Activated CD4-positive, alpha-beta T cell treated with anti-CD3 and anti-CD28 coated beads, Interleukin-2, amount 50 U/mL, for 16 hours (primary cell): ENCODE measurements at places on chromosomes 3 and 15.

DNA sequence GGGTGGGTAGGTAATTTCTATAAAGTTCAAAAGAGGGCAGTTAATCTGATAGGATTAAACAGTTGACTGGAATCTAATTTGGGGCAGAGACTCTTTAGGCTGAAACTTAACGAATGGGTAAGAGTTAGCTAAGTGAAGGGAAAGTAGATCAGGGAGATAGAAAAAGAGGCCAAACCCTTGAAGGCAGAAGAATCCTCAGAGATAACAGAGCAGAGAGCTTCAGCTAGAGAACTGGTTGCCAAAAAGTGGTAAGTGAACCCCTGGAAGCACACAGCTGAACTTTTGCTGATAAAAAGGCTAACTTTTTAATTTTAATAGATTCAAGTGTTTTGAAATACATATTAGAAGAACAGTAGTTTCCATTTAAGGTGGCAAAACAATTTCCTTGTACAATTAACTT is 99.2 kb downstream of the FHIT start:
- DNase-seq, result no peak

DNA sequence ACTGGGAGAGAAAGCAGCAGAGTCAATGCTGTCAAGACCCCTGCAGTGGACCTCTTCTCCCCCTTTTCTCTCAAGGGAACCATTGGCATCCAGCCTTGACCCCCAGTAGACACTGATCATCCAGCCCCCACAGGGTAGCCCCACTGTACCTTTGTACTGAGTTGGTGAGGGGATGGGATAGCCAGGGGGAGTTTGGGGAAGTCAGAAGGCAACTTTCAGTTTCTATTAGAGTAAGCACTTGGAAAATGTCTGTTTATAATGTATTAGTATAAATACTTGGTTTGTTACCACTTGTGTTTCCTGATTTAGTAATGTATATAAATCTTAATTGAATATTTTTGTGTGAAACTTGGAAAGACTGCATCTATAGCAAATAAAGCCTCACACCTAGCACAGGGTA is 25.0 kb downstream of the DAG1 start:
- DNase-seq, result no peak

DNA sequence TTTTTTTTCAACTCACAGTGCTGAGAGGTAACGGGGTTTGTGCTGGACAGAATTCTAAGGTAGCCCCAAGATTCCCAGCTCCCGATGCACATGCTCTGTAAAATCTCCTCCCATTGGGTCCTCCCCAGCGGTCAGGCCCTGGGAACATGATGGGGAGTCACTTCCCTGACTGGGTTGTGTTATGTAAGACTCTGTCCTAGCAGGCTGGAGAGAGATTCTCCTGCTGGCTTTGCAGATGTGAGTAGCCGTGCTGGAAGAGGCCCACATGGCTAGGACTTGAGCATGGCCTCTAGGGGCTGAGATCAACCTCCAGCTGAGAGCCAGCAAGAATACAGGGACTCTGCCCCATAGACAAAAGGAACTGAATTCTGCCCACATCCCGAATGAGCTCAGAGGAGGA is 83.7 kb upstream of the OXTR start:
- no peak for DNase-seq

GRCh38 chr3:65894679-65895453 is 143.9 kb downstream of the MAGI1 start:
- no peak for DNase-seq

DNA sequence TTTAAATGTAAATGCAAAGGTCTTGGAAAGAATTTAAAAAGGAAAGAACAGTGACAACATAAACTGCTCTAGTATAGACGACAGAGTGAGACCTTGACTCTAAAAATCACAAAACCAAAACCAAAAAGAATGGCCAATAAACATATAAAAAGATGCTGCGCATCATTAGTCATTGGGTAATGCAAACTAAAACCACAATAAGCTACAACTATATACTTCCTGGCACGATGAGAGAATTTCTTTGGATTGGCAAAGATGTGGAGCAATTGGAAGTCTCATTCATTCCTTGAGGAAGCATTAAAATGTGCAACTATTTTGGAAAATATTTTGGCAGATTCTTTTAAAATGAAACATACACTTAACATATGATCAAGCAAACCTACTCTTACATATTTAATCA is 98.7 kb upstream of the ZPLD1 start:
- no peak for DNase-seq

GRCh38 chr3:161336661-161337060 is 34.7 kb downstream of the SPTSSB start:
- no peak for DNase-seq

DNA sequence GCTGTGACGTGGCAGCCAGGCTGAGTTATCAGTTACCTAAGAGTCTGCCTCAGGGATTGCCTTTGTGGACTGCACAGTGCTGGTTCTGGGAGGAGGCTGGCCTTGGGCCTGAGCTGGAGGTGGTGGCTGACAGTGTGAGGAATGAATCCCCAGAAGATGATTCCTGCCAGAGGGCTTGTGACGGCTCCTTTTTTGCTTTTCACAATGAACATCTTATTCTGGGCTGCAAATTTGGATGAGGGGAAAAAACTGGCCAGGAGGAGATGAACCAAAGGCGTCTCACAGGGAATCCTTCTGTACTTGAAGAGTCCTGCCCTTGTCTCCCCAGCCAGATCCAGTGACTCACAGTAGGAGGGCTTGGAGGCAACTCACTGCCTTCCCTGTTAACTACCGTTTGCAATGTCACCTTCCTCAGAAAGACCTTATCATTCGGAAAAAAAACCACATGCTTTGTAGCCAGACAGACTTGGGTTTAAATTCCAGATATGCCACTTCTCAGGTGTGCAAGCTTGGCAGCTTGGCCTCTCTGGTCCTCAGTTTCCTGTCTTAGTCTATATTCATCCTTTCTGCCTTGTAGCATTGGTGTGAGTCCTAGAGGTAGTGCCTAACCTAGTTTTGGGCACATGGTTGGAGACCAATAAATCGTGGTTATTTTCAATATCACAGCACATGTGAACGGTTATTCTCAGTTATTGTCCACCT is 19.1 kb downstream of the ST6GAL1 start:
- DNase-seq, result no peak

DNA sequence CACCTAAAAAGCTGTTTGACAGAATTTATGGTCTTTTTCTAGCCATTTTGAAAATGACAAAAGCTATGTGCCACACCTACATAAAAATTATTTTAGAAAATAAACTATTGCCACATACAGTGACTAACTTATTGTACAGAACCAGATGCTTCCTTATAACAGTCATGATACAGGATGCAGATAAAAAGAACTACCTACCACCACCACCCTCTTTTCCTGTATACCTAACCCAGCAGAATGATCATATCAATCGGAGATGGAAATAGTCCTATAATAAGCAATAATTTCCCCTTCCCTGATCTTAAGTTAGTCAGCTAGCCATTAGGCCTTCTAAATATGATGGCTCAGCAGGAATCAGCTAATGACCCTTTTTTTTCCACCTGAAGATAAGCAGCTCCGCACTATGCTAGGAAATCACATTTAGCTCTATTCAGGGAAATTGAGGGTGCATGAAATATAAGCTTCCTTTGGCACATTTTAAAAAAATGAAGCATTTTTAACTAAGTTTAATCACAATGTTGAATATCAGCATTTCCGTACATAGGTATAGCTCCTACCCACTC is 155.5 kb upstream of the SETMAR start:
- no peak for DNase-seq

GRCh38 chr3:174352227-174352626 is 506.9 kb upstream of the NAALADL2 start:
- no peak for DNase-seq

GRCh38 chr15:58873267-58873666 is 60.2 kb downstream of the SLTM start:
- DNase-seq, result no peak

- no peak for DNase-seq
Observed at GRCh38 chr15:62781081-62781497, 261.5 kb upstream of the TPM1 start.

DNA sequence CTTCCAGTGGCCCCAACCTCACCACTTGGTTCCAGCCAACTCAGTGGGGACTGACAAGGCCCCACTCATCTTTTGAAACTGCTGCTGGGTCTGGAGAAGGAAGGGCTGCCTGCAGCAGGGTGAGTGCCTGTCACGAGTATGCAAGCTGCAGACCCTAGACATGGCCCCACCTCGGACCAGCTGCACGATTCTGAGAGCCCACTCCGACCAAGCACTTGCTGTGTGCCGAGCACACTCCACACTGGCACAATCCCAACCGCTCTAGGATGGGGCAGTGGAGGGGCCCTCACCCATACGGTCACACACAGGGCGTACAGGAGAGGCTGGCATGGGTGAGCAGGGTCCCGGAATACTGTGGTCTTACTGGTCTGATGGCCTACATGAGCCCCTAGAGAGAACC is 8.0 kb upstream of the PLXND1 start:
- no peak for DNase-seq

- no peak for DNase-seq
Observed at GRCh38 chr3:183064475-183064874, 34.8 kb downstream of the MCCC1 start.

DNA sequence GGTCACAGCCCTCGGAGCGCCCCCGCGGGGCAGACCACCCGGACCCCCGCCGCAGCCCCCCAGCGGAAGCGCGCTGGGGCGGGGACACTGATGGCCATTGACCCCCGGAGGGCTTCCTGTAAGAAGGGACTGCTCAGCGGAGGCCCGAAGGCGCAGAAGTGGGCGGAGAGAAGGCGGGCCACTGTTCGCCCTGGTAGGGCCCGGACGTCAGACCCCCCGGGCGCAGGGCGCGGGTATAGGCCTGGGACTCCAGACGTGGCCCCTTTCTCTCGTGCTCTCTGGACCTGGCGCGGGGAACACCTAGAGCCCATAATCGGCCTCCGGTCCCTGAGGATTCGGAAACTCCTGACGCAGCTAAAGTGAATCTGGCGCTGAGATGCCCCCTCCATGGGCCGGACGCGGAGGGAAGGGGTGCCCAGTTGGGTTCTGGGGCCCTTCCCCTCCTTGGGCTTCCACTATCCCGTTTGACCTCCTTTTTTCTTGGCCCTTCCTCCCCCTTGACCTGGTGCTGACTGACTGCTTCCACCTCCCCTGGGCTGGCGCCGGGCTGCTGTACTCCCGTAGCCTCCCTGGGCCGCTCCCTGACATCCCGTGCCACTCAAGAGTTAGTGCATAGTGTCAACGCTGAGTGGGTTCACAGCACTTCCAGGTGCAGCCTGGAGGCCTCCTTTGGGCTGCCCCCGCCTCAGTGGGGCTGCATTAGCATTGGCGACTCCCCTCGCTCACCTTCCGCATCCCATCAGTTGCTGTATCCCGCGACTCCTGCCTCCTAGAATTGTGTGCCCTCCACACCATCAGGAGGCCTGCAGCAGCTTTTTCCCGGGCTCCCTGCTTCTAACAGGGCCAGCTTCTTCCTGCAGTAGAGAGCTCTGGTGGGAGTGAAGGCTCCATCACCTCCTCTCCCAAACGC is 694 bp downstream of the ABTB1 start:
- DNase-seq, result peak; percentile 26

- DNase-seq, result peak; percentile 50
Observed at GRCh38 chr15:84981711-84982300, at the start of gene PDE8A. PDE8A (plus strand) TSS chr15:84981856; CDS start chr15:84982163, 307 bp downstream.

GRCh38 chr3:141796889-141797781 is 33.9 kb downstream of the GRK7 start:
- peak; percentile 55 for DNase-seq

DNA sequence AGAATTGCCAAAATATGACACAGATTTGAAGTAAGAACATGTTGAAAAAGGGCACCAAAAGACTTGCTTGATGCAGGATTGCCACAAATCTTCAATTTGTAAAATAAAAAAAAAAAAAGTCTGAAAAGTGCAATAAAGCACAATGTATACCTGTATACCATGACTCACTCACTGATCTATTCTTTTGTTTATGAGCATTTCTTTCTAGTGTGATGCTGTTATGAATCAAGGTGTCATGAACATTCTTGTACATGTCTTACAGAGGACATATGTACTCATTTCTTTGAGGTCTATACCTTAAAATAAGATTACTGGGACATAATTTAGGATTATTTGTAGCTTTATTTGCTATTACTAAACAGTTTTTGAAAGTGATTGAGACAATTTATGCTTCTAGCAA is 464.9 kb upstream of the RBMS3 start:
- no peak for DNase-seq

- DNase-seq, result no peak
Observed at GRCh38 chr3:178850450-178851190, 221.0 kb downstream of the ZMAT3 start.

DNA sequence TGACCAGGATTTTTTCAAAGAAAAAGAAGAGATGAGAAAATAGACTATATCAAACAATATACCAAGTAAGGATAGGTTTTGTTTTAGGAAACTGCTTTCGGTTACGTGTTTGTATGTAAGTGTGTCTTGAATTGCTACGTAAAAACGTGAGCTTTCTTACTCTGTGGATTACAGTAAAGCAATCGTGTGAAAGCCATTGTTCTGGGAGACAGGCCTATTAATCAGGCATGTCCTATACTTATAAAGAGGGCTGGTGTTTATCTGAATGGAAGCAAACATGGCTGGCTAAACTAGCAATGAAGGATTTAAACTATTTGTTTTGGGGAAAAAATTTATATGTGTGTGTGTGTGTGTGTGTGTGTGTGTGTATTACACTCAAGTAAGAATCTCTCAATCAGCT is 2.6 kb downstream of the EHHADH start:
- DNase-seq, result no peak

DNA sequence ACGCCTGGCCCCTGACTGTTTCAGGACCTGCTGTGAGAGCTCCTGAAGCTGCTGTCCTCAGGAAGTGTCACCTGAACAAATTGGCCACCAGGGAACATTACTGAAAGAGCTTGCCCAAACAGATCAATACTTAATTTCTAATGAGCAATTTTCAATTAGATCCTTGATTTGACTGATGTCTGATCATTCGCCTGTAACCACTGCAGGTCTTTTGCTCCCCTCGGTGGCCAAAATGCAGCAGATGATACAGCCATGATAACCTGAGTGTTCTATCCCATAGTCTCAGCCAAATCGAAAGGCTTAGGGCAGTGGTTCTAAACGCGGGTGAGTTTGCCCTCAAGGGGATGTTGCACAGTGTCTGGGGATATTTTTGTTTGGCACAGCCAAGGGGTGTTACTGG is 57.6 kb upstream of the MEX3B start:
- no peak for DNase-seq

DNA sequence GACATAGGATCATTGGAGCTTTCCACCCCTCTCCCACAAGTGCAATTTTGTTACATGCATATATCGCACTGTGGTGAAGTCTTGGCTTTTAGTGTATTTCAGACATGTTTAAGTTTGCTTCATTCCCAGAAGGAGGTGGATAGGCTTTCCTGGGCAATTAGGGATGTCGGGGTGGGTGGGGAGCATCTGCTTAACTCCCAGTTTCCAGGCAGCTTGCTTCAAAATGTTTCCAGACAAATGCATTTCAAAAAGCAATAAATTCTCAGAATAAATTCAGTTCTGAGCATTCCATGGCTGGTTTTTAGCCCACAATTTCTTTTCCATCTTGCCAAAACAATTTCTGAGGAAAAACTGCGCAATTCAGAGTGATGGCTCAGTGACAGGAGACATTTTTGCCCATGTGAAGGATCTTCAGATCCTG is 227.7 kb upstream of the ZPLD1 start:
- no peak for DNase-seq
